ENCODE measurements at places on chromosomes 1 and 21. TPM values are rescaled to one million over a fixed set of nuclear protein-coding genes. Genes with fewer than 3 reads are reported as not detected.

Gene SV2A
- total RNA-seq, result 2.8 TPM

Gene MARK1
- 2.5 TPM for total RNA-seq

Gene CD101
- total RNA-seq, result 2.8 TPM

Gene FAM110D
- total RNA-seq, result 1.3 TPM

Gene TSPEAR
- total RNA-seq, result 0.47 TPM

Gene TPTE
- total RNA-seq, result not detected

DNA sequence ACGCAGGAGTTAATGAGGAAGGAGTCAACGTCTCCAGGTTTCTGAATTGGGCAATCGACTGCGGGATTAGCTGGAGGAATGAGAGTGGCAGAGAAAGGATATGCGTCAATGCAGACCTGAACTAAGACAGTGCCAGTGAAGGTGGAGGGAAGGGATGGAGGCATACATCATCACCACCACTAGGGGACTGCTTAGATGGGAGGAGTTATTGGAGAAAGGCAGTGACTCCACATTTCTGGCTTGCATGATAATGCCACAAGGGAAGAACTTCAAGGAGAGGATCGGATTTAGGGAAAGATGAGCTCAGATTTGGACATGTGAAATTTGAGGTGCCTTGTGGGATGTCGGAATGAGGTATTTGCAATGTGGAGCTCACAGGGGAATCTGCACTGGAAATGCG is 17.5 kb downstream of the VASH2 start:
- no peaks in the 10 kb centered on the region for H3K36me3 ChIP-seq
- no peaks in the 10 kb centered on the region for H3K27me3 ChIP-seq
- H3K4me3 ChIP-seq, result no peak overlapping the region
- H3K27ac ChIP-seq, result no peak overlapping the region

GRCh38 chr1:24874056-24874455 is 56.0 kb downstream of the RUNX3 start:
- no peak overlapping the region for H3K4me3 ChIP-seq
- H3K27ac ChIP-seq, result no peak overlapping the region
- DNase-seq, result no peak
- no peaks in the 10 kb centered on the region for H3K36me3 ChIP-seq
- H3K4me1 ChIP-seq, result no peaks in the 10 kb centered on the region
- no peaks in the 10 kb centered on the region for H3K27me3 ChIP-seq

- no peak for DNase-seq
- H3K27ac ChIP-seq, result no peak overlapping the region
- H3K4me1 ChIP-seq, result no peaks in the 10 kb centered on the region
- H3K4me3 ChIP-seq, result no peak overlapping the region
- no peaks in the 10 kb centered on the region for H3K36me3 ChIP-seq
Observed at GRCh38 chr1:183032122-183032921, 9.1 kb downstream of the LAMC1 start.

GRCh38 chr1:57269630-57270225 is 154.1 kb downstream of the DAB1 start:
- H3K27ac ChIP-seq, result no peak overlapping the region
- no peak overlapping the region for H3K4me3 ChIP-seq
- no peaks in the 10 kb centered on the region for H3K4me1 ChIP-seq

DNA sequence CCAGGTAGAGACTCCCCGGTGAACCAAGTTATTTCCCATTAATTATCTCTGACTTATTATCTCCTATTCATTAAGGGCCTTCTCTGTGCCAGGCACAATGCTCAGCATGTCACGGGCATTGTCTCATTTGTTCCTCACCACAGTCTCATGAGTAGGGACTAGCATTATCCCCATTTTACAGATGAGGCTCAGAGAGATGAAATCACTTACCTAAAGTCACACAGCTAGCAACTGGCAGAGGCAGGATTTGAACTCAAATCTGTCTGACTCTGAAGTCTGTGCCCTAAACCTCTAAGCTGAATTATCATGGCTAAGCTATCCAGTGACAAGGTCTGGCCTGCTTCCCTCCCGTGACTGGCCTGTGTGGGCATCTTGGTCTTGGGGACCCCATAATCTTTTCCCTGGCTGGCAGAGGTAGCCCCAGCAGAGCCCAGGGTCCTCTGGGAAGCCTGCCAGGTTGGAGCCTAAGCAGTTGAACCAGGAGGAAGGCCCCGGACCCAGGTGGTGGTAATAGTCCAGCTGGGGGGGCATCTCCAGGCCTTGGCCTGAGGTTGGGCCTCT is 4.5 kb downstream of the MAP7D1 start:
- H3K27me3 ChIP-seq, result no peaks in the 10 kb centered on the region
- H3K4me3 ChIP-seq, result peak overlapping the region; percentile 49
- peak overlapping the region; percentile 100 for H3K27ac ChIP-seq
- H3K4me1 ChIP-seq, result no peaks in the 10 kb centered on the region
- H3K36me3 ChIP-seq, result no peaks in the 10 kb centered on the region
- DNase-seq, result no peak

GRCh38 chr1:234746798-234747196 is 136.8 kb upstream of the IRF2BP2 start:
- no peaks in the 10 kb centered on the region for H3K27me3 ChIP-seq
- H3K4me1 ChIP-seq, result no peaks in the 10 kb centered on the region
- no peak overlapping the region for H3K4me3 ChIP-seq

DNA sequence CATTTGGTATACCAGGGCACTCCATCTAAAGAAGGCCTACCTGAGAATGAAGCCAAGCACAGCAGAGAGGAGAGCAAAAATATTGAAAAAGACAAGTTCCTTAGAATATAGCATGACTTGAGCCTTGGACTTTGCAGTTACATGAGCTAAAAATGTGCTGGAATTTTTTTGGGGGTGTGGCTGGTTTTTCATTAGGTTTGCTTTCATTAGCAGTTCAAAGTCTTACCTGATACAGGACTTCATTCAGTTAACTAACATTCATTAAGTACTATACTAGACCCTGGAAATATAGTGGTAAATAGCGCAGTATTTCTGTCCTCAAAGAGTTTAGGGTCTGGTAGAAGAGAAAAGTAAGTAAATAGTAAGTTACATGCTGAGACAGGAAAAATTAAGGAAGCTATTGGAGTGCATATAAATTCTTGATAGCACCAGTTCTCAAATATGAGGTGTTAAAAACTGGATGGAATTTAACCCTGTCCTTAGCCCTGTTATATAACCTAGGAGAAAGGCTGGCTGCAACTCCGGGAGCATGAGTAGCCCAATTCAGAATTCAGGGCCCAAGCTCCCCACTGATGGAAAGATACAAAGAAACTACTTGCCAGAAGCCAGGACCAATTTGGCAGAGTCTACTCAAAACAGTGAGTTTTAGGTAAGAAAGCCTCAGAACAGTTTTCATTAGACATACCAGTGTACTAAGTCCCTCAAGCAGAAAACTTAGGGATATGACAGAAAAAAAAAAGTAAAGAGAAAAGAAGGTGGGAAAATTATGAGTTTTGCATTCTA is 3.1 kb upstream of the DOCK7 start:
- H3K27ac ChIP-seq, result peak overlapping the region; percentile 50
- no peaks in the 10 kb centered on the region for H3K36me3 ChIP-seq
- no peak for DNase-seq
- no peak overlapping the region for H3K4me3 ChIP-seq
- H3K27me3 ChIP-seq, result no peaks in the 10 kb centered on the region

DNA sequence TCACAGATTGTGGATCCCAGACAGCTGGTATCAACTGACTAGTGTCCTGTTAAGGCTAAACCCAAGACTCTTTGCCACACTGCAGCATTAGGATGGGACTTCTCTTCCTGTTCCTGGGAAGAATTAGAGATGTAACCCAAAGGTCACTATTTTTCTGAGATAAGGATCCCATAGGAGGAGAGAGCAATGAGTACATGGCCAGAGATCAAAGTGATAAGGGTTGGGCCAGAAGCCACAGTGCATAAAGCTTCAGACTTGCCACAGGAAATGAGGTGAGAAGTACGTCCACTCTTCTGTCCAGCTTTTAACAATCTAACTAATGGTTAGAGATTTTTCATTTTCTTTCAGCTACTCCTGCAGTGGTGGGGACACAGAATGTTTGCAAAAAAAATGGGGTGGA is at the start of gene HSD3B1:
Gene HSD3B1 (plus strand): TSS at position 270 of the 400 bp plus-strand sequence. CDS start 267 bp downstream, outside the sequence.
- peak; percentile 57 for DNase-seq
- H3K27ac ChIP-seq, result peak within 1 kb of the TSS; percentile 35
- H3K4me3 ChIP-seq, result no peak within 1 kb of the TSS
- no peaks in the 10 kb centered on the region for H3K4me1 ChIP-seq

GRCh38 chr1:182304218-182304617 is 87.4 kb downstream of the GLUL start:
- peaks cover 19% of the 10 kb centered on the region for H3K4me1 ChIP-seq
- H3K27me3 ChIP-seq, result no peaks in the 10 kb centered on the region
- H3K36me3 ChIP-seq, result no peaks in the 10 kb centered on the region
- no peak overlapping the region for H3K27ac ChIP-seq
- DNase-seq, result no peak

- H3K27ac ChIP-seq, result no peak overlapping the region
- no peak for DNase-seq
- H3K27me3 ChIP-seq, result peaks cover 27% of the 10 kb centered on the region
- no peak overlapping the region for H3K4me3 ChIP-seq
Observed at GRCh38 chr1:197923038-197923437, 5.9 kb downstream of the LHX9 start.

GRCh38 chr1:2441746-2442145 is 29.4 kb upstream of the PEX10 start:
- no peaks in the 10 kb centered on the region for H3K36me3 ChIP-seq
- no peaks in the 10 kb centered on the region for H3K4me1 ChIP-seq
- no peak for DNase-seq
- no peak overlapping the region for H3K4me3 ChIP-seq
- no peak overlapping the region for H3K27ac ChIP-seq
- no peaks in the 10 kb centered on the region for H3K27me3 ChIP-seq

GRCh38 chr1:58869638-58870297 is 85.9 kb upstream of the JUN start:
- H3K27ac ChIP-seq, result no peak overlapping the region
- no peaks in the 10 kb centered on the region for H3K27me3 ChIP-seq
- no peak for DNase-seq
- no peaks in the 10 kb centered on the region for H3K4me1 ChIP-seq
- no peak overlapping the region for H3K4me3 ChIP-seq
- no peaks in the 10 kb centered on the region for H3K36me3 ChIP-seq

GRCh38 chr1:243216741-243217140 is 38.3 kb downstream of the CEP170 start:
- H3K36me3 ChIP-seq, result no peaks in the 10 kb centered on the region
- H3K4me3 ChIP-seq, result no peak overlapping the region
- no peak for DNase-seq
- no peak overlapping the region for H3K27ac ChIP-seq

- peak overlapping the region; percentile 91 for H3K4me3 ChIP-seq
- peak; percentile 32 for DNase-seq
- H3K36me3 ChIP-seq, result no peaks in the 10 kb centered on the region
- H3K27ac ChIP-seq, result peak overlapping the region; percentile 93
Observed at GRCh38 chr1:156750711-156751450, 594 bp downstream of the HDGF start.

DNA sequence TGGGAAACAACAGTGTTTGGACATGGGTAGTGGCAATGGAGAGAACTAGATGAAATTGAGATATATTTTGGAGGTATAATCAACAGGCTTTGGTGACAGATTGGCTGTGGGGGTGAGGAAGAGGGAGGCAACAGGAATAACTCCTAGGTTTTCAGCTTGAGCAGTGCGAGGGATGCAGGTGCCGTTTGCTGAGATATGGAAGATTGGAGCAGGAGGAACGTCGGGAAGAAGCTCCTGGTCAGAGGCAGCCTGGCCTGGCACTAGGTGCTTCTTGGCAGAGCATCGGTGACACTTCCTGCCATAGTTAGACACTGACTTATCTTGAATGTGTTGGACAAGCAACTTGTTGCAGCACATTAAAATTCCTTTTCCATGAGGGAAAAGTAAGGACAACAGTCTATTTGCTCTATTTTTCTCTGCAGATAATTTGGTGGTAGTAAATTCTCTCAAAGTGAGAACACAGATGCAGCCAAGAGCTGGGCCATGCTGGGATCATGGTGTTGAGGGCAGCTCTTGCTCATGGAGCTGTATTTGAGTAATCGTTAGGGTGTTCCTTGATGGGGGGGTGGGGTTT is 21.5 kb upstream of the MYSM1 start:
- H3K27me3 ChIP-seq, result no peaks in the 10 kb centered on the region

GRCh38 chr1:170388489-170388888 is 143.5 kb upstream of the GORAB start:
- H3K27ac ChIP-seq, result no peak overlapping the region
- H3K4me3 ChIP-seq, result no peak overlapping the region
- H3K27me3 ChIP-seq, result no peaks in the 10 kb centered on the region
- H3K36me3 ChIP-seq, result no peaks in the 10 kb centered on the region

DNA sequence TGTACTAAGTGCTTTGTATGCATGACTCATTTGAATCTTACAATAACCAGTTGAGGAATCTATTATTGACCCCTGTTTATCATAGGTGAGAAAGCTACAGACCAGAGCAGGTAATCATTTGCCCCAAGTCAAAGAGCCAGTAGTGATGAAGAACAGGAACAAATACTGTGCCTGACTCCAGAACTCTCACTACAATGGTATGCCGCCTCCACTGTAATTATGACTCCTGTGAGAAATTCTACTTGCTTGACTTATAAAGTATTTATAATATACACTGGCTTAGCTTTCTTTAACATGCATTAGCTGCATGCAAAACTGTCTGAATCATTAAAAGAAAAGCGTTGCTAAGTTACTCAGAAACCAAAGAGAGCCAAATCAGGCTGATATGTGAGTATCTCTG is 92.6 kb downstream of the ZNF281 start:
- no peak overlapping the region for H3K27ac ChIP-seq
- H3K4me1 ChIP-seq, result no peaks in the 10 kb centered on the region
- H3K36me3 ChIP-seq, result no peaks in the 10 kb centered on the region
- DNase-seq, result no peak

- H3K27ac ChIP-seq, result peak overlapping the region; percentile 25
- H3K4me1 ChIP-seq, result no peaks in the 10 kb centered on the region
- H3K4me3 ChIP-seq, result peak overlapping the region; percentile 96
- peak; percentile 62 for DNase-seq
- H3K36me3 ChIP-seq, result no peaks in the 10 kb centered on the region
- H3K27me3 ChIP-seq, result no peaks in the 10 kb centered on the region
Observed at GRCh38 chr1:231039161-231040018, 664 bp downstream of the FAM89A start.

DNA sequence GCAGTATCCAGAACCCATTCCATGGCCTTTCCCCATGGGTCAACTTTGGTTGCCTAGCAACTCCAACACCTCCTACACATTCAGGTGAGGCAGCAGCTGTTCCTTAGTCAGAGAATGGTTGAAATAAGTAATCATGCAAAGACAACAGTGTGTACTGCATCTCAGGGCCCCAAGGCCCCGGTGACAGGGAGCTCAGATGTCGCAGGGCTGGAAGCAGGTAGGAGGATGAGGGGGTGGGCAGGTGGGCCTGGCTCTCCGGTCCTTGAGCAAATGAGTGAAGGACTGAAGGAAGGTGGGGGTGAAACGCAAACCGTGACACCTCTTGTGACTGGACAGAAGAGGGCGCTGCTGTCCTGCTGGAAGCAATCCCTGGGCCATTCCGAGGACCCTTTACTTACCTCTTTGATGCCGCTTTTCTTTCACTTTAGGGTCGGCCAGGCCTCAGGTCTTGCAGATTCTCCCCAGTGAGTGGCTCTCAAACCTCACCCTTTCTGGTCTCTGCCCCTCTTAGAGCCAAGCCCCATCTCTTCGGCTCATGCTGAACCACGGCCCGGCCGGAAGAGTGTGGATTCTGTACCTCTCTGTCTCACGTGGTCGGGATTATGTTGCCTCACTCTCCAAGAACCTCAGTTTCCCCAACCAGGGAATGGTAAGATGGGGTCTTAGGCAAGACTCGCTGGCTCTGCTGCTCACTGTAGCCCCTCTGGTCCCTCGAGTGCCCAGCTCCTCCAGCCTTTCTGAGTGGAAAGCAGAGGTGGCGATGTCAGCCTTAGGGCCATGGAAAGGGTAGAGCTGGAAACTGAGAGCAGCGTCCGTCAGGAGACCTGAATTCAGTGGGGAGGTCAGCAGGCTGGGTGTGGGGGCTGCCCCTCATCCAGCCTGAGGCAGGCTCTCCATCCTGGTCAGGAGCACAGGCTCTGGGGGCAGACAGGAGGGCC is 5.6 kb upstream of the KCNA10 start:
- no peaks in the 10 kb centered on the region for H3K36me3 ChIP-seq
- no peaks in the 10 kb centered on the region for H3K4me1 ChIP-seq
- no peak overlapping the region for H3K27ac ChIP-seq
- H3K4me3 ChIP-seq, result no peak overlapping the region

All from Peyer's patch (tissue), 4 donors.